ENCODE measurements at places on chromosomes 13 and 19. TPM values are rescaled to one million over a fixed set of nuclear protein-coding genes. Genes with fewer than 3 reads are reported as not detected.

Gene RETN
- not detected for total RNA-seq

GRCh38 chr19:45578861-45579260 lies 5.7 kb downstream of the OPA3 start:
- DNase-seq = no peak

GRCh38 chr19:39194832-39195542 lies 1.8 kb upstream of the NCCRP1 start:
- no peak for DNase-seq

Gene RNF225
- total RNA-seq = 0.44 TPM

DNA sequence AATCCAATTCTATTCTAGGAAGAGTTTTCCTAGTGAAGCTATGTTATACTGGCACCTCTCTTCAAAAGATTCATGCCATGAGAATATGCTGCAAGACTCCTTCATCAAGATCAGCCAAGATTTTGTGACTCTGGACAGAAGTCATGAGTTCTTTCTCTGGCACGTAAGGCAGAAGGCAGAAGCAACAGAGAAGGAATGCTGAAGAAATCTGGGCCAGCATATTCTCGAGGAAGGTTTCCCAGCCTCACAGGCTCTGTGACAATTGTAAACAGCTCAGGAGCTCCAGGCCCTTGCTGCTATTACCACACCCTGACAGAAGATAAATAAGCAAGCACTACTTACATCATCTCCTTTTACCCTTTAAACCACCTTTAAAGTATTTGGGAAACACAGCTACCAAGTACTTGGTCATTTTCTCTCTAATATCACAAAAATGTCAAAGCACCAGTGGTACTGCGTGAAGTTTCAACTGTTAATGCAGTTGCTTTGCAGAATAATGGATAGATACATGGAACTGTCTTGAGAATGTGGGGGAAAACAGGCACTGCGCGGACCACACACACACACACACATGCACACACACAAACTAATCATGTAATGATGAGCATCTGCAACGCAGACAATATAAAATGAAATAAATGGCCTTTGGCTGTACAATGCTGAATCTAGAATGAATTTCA lies 55.4 kb downstream of the INTS6 start:
- no peak for DNase-seq

Gene ZNF426
- 18.8 TPM for total RNA-seq

- DNase-seq = no peak
These were observed 11.5 kb downstream of the KLC3 start for GRCh38 chr19:45352062-45352461.

Gene FFAR3
- total RNA-seq = not detected

DNA sequence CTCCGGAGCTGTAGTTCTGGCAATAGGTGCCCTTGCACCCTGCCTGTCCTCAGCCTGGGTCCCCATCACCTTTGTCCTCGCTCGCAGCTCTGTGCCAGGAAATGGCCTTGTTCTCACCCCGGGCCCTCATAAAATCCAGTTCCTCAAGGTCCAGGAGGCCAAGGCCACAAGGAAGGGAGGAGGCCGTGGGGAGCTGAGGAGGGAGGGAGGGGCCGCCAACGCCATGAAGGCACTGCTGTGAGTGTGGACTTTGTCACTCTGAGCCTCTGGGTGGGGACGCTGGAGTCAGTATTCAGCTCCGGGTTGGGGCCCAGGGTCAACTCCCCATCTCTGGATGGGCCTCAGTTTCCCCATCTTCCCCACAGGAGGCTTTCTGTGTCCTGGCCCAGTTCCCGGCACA lies 9.2 kb upstream of the GNA11 start:
- no peak for DNase-seq

Gene PSPN
- 2.4 TPM for total RNA-seq

Gene CBARP
- total RNA-seq = 0.64 TPM

DNA sequence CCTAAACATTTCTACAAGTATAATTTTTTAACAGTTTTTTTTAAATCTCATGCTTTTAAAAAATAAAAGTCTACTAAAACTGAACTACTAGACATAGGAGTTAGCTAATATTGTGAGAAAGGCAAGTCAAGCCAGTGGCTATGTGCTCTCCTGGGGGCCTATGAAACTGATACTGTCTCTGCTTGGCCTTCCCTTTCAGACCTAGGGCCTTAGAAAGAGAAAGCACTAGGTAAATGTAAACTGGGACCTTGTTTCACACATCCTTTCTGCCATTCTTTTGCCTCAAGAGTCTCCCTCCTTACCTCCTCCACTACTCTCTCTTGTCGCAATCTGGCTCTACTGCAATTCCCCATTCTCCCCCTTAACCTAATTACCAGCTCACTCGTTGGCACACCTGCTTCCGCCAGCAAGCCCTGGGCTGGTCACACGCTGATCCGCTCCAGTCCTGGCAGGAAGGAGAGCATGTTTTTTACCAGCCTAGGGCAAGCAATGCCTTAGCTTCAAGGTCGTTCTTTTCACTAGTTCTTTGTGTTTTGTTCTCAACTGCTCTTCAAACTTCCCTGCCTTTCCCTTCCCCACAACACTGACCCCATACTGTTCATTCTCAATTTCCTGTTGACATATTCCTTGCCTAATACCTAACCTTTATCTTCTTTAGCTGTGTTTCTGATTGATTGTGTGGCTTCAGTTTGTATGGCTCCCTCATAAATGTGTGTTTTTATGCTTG lies 23.1 kb downstream of the TBC1D4 start:
- no peak for DNase-seq

Gene MISP3
- total RNA-seq = 0.18 TPM

DNA sequence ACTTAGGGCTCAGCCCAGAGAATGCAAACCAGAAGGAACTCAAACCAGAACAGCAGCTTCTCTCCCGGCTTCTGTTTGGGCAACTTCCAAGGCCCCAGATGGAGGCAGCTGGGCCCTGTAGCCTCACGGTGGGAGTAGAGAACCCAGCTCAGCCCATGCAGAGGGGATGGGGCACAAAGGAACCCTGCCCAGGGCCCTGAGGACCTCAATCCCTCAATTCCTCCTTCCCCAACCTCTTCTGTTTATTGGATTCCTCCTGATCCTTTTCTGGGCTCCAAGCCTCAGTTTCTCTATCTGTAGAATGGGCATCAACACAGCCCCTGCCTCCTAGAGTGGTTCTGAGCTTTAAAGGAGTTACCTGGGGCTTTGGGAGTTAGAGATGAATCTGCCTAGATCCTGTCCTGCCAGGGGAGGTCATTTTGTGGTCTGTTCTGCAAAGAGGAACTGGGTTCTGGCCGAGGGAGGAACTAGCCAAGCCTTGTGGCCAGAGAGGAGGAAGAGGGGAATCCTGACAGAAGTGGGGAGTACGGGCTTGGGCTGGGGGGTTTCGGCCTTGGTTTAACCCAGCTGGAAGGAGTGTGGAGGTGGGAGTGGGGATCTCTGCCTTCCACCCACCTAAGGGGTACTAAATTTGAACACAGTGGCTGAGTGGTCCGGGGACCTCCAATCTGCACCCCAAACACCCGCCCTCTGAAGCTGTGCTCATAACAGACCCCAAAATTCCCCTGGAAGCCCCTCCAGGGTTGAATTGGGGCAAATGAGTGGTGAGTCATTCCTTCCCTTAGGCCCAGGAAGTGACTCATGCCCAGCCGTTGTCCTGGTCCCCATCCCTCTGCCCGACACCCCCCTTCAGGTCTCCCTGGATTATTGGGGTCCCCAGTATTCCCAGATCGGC lies 2.7 kb downstream of the ADGRE5 start:
- peak; percentile 55 for DNase-seq

DNA sequence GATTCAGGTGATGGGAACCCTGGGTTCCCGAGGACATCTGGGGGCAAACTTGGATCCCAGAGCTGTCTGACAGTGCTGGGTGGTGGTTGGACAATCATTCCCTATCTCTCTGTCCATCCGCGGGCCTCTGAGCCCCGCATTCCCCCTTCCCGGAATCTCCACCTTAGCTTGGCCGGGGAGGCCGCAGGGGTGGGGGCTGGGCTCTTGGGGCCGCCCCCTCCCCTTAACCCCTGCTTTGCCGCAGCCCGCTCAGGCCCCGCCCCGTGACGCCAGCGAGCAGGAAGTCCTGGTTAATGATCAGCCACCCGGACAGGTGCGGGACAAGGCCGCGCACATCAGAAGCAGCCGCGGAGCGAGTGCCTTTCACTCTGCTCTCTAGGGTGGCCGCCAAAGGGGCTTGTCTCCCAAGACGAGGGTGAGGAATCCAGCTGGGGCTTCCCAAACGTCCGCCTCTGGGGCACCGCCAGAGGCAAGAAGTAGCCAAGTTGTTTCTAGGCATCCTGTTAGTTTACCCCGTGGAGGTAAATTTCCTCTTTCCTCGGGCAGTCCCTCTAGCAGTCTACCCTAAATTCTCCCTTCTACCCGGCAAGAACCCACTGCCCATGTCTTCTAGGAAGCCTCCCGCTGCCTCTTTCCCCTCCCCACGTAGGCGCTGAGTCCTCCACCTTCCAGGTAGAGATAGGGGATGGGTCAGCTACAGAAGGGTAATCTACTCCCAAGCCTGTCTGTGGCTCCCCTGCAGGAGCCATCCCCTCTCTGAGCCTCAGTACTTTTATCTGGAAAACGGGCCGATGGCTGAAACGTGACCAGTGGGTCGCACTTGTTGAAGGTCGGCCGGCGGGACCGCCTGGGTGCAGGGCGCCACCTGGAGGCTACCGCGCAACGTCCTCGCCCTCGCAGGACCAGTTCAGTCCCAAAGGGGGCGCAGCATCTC lies 3.0 kb downstream of the IRF2BP1 start:
- DNase-seq = peak; percentile 76

- no peak for DNase-seq
These were observed 54.8 kb downstream of the ABCC4 start for GRCh38 chr13:95246292-95247082.

- DNase-seq = no peak
These were observed 6.4 kb upstream of the PDE4C start for GRCh38 chr19:18232540-18233223.

Gene NMRK2
- not detected for total RNA-seq

Gene ZNF430
- 39.8 TPM for total RNA-seq

Gene GNA15
- 0.80 TPM for total RNA-seq

DNA sequence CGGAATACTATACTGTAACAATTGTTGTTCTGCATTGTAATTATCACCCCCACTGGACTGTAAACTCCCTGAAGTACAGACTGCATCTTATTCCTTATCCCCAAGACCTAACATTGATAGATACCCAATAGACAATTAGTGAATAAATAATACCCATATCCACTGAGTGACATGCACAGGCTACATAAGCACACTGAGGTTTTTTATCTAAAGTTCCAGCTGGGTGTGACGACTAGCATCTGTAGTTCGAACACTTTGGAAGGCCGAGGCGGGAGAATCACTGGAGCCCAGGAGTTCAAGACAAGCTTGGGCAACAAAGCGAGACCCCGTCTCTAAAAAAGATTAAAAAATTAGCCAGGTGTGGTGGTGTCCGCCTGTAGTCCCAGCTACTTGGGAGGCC lies 2.5 kb downstream of the KPNA3 start:
- DNase-seq = no peak

Gene DCT
- not detected for total RNA-seq

Gene SKA3
- total RNA-seq = 1.7 TPM

Gene PCDH17
- total RNA-seq = not detected

GRCh38 chr19:10817291-10818038 lies 18.5 kb downstream of the TMED1 start:
- no peak for DNase-seq

DNA sequence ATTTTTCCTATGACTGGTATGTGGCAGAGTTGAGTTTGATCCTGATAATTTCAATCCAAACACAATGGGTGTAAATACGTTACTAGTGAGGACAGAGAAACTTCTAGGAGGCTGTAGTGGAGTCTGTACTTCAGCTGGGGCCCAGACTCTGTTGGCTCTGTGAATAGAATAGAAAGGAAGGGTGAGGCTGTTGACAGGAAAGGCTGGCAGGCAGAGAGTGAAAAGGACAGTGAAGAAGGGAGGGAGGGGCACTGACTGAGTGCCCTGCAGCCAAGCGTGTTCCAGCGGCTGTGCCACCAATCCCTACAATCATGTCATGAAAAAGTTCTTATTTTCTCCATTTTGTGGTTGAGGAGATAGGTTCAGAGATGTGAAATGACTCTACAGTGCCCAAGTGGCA lies 80.5 kb downstream of the MBNL2 start:
- DNase-seq = no peak

- DNase-seq = no peak
These were observed 3.2 kb downstream of the ELF1 start for GRCh38 chr13:41015920-41016319.

DNA sequence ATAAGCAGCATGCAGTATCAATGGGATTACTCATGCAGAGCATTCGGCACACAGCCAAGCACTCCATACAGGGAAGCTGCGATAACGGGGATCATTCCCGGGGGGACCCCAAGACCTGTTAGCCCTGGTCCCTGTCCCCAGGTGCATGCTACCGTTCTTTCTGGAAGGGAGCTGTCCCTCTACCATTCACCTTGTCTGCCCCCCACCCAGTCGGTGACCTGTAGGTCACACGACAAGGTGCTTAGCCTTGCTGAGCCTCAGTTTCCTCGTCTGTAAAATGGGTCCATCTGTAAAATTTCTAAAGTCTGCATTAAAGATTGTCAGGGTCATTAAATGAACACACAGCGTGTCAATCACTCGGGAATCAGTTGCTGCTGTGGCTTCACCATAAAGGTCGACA lies 6.8 kb upstream of the ACP7 start:
- no peak for DNase-seq

DNA sequence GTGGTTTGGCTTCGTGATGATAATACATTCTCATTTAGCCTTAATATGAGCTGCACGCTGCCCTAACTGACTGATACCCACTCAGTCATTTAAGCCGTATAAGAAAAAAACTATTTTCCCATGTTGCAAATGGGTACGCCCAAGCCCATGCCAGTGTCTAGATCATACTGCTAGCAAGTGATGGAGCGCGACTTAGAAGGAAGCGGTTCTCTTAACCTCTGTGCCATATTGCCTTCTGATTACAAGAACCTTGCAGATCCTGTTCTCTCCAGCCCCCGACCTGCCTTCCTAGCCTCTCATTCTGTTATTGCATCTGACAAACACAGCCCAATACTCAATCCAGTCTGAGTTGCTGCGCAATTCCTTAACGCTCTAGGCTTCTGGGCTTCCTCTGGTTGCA lies 603 bp downstream of the GPALPP1 start:
- DNase-seq = no peak

DNA sequence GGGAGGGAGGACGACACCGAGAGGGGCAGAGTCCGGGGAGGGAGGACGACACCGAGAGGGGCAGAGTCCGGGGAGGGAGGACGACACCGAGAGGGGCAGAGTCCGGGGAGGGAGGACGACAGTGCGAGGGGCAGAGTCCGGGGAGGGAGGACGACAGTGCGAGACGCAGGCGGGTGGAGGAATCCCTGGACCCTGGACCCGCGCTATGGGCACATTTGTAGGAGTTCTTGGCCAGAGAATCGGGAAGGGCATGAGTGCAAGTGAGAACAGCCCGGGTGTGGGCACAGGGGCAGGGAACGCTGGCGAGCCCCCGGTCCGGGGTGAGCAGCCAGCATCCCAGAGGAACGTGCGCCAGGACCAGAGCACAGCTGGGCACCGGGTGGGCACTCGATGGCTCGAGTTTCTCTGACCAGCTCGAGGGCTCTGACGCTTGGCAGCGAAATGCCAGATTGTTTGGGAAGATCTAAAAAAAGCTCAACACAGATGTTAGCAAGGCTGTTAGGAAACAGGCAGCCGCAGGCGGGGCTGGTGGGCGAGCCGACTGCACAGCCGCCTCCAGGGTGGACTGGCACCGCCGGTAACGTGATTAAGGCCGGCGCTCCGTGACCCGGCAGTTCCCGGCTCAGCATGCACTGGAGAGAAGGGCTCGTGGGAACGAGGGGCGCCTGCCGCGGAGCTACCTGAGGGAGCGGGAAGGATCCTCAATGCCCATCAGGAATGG lies 17.9 kb upstream of the C2CD4C start:
- no peak for DNase-seq

Gene ZNF417
- total RNA-seq = 29.0 TPM

- DNase-seq = no peak
These were observed 1.2 kb upstream of the PLPP2 start for GRCh38 chr19:292281-292884.

- no peak for DNase-seq
These were observed 2.2 kb downstream of the FFAR1 start for GRCh38 chr19:35349614-35350521.

Data from activated B cell treated with CpG ODN at 0.5 μM for 24 hours (primary cell).